Coronary artery (tissue), 2 donors: ENCODE measurements at places on chromosomes 5 and 9.

GRCh38 chr5:19536387-19536786 lies 451.6 kb downstream of the CDH18 start:
- DNase-seq = no peak

- no peak for DNase-seq
Measured at GRCh38 chr5:171321447-171321846, 12.4 kb downstream of the TLX3 start.

DNA sequence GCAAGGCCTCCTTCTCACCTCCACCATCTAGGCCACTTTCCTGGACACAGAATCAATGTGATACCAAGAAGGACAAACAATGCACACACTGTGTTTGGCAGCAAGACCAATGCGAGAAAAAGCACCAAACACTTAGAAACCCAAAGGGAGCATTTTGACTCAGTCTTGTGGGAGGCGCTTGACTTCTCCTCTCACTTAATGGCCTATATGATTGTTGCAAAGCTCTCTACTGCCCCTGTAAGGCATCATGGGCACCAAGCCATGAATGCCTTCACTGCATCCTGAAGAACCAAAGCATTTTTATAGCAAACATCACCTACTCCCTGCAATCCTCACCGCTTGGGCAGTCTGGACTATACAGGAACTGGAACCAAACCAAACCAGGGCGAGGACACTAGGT lies 57.5 kb downstream of the CDH6 start:
- no peak for DNase-seq

- no peak for DNase-seq
Measured at GRCh38 chr9:127138444-127138843, 16.0 kb upstream of the ANGPTL2 start.

GRCh38 chr9:5832071-5832537 lies 813 bp downstream of the ERMP1 start:
- DNase-seq = no peak

DNA sequence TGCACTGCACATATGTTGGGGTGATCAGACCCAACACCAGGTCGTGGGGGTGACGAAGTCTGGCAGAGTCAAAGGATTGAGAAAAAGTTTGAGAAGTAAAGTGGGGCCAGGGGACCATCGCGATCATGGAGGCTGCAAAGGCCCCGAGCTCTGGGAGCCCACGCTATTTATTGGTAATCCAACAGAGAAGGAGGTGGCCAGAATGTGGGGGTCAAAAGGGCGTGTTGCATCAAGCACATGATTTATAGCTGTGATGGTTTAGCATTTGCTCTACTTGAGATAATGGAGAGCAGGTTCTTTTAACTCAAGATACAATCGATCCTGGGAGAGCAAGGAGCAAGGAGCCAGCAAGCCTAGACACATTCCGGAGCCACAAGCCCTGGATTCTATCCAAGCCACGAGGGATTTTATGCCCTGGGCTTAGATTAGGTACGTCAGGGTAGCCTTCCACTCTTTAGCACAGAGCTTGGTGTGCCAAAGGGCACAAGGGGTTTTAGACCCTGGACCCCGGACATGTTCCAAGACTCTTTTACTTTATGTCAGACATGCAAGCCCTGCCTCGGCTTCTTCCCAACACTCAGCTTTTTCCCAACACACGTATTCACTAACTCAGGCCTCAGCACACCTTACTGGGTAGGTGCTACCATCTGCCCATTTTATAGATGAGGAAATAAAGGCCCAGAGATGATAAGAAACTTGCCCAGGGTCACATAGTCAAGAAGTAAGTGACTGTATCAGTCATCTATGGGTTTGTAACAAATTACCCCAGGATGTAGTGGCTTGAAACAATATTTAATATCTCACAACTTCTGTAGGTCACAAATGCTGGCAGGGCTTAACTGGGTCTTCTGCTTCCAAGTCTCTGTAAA lies 39.5 kb downstream of the NSUN2 start:
- DNase-seq = no peak

DNA sequence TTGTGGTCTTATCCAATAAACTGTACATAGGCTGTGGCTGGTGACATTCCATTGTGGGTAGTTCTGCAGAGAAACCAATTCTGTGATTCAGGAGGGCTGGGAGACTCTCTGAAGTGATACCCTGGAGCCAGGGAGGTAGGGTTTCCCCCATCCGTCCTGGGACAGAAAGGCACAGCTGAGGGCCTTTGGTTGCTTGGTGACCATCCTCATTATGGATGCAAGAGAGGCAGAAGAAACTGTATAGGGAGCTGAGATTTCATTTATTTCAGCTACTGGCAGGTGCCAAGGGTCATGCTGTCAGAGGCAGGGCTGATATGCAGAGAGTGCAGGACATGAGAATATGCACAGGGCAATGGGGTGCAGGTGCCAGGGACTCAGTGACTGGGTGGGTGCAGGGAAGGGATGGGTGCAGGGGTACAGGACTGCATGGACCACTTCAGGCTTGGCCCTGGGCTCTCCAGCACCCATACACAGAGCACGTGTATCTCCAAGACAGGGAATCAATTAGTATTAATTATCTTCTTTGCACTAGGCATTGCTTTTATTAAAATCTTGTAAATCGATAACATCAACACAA lies 236.5 kb downstream of the ICE1 start:
- DNase-seq = no peak

DNA sequence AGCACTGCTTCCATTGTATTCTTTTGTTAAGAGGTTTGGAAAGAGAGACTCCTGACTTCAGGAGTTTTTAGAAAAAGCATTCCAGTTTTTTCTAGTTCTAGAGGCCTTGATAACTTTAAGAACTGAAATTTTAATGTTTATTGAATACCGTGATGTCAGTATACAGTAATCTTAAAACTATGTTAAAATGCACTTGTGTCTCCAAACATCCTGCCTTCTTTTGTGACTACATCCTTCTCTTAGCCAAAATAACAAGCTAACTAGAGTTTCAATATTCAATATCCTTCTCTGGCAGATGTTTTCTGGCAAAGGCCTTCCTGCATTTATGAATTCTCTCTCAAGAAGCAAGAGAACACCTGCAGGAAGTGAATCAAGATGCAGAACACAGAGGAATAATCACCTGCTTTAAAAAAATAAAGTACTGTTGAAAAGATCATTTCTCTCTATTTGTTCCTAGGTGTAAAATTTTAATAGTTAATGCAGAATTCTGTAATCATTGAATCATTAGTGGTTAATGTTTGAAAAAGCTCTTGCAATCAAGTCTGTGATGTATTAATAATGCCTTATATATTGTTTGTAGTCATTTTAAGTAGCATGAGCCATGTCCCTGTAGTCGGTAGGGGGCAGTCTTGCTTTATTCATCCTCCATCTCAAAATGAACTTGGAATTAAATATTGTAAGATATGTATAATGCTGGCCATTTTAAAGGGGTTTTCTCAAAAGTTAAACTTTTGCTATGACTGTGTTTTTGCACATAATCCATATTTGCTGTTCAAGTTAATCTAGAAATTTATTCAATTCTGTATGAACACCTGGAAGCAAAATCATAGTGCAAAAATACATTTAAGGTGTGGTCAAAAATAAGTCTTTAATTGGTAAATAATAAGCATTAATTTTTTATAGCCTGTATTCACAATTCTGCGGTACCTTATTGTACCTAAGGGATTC lies 43.1 kb downstream of the NDFIP1 start:
- DNase-seq = no peak

DNA sequence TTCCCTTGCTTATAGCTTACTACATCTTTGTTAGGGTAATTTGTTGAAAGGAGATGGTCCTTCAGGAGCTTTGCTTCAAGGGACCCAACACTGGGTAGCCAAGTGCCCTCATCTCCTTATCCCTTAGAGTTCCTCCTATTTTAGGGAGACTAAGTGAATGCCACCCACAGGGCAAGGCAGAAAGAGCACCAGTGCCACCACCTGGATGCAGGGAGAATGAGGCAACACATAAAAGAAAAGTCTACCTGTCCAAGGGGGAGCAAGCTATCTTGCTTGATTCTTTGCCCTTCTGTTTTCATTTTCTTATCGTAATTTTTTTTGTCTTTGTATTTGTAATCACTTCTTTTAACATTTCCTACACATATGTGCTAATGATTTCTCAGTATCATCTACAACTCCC lies 205.5 kb downstream of the NPR3 start:
- DNase-seq = no peak
